Activated CD4-positive, alpha-beta T cell treated with anti-CD3 and anti-CD28 coated beads for 36 hours (primary cell): ENCODE measurements at places on chromosomes 7 and 10. TPM values are rescaled to one million over a fixed set of nuclear protein-coding genes. Genes with fewer than 3 reads are reported as not detected.

DNA sequence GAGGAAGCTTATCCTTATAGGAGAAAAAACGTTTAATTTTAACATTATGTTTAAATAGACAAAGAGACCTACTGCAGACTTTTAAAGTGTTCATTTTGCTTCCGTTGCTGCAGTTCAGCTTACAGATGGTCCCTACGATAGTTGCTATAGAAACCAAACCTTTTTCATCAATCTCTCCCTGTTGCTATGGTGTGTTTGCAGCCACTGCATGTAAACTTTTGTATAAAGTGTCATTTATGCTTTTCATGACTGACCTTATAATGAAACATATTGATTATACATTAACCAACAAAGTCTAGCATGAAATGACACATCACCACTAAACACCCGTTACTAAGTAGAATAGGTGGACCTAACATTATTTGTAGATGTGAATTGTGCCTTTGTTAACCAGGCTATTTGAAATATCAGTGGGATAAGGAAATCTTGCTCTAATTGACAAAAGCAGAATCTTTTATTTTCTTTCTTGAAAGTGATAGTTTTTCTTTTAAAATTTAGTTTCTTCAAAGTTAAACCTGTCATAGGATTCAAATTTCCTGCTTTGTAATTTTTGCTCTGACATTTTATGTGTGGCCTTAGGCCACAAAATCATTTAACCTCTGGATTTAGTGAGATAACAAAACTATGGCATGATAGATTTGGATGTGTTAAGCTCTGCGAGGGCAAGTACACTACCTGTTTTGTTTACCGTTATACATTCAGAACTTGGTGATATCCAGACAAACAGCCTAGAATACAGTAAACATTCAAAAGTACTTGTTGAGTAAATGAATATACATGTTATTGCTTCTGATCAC is 64.0 kb downstream of the CACNB2 start:
- no peak for DNase-seq
- no peaks in the 10 kb centered on the region for H3K36me3 ChIP-seq
- no peak overlapping the region for H3K27ac ChIP-seq
- no peak overlapping the region for H3K4me3 ChIP-seq
- peaks cover 2% of the 10 kb centered on the region for H3K27me3 ChIP-seq

IFIT1B gene
- total RNA-seq, result not detected

- no peak overlapping the region for H3K4me3 ChIP-seq
- no peaks in the 10 kb centered on the region for H3K27me3 ChIP-seq
- no peak overlapping the region for H3K27ac ChIP-seq
- H3K4me1 ChIP-seq, result no peaks in the 10 kb centered on the region
Measured at GRCh38 chr10:82211346-82211745, 336.4 kb downstream of the NRG3 start.

- no peak for DNase-seq
- no peak overlapping the region for H3K4me3 ChIP-seq
- no peaks in the 10 kb centered on the region for H3K36me3 ChIP-seq
Measured at GRCh38 chr10:130807096-130807495, 504.4 kb downstream of the TCERG1L start.

DNA sequence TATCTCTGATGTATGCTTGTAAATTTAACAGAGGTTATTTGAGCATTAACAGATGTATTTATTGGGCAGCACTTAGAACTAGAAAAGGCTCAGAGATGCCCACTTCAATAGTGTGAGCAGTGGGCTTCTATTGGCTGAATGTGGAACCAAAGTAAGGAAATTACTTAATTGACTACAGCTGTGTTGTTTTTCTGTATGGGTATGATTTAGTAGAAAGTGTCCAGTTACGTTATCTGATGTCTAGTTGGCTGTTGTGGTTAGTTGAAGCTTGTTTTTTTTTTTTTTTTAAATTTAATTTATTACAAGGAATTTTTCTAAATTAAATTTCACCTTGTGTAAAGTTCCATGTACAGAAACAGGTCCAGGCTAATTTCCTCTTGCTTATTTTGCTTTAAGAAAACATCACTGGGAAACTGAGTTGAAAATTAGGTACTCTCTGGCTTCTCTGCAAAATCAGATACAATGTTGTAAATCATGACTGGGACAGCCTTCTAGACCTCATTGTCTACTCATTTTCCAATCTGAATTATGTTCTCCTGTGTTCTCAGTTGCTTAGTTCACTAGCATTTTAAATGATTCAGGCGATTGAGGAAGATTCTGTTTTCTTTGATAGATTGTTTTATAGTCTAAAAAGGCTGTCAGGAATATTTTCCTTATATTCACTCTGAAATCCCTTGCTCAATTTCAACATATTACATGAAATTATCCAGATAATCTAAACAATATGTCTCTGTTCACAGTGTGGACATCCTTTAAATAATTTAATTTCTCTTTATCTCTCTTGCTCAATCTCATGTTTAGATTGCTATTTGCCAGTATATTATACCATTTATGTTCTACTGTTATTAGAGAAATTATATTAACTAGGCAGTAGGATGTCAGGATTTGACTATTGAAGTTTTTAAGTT is 53.0 kb downstream of the PHF14 start:
- no peaks in the 10 kb centered on the region for H3K27me3 ChIP-seq
- H3K4me1 ChIP-seq, result no peaks in the 10 kb centered on the region
- no peak overlapping the region for H3K27ac ChIP-seq
- no peak for DNase-seq
- H3K36me3 ChIP-seq, result peaks cover 44% of the 10 kb centered on the region

DNA sequence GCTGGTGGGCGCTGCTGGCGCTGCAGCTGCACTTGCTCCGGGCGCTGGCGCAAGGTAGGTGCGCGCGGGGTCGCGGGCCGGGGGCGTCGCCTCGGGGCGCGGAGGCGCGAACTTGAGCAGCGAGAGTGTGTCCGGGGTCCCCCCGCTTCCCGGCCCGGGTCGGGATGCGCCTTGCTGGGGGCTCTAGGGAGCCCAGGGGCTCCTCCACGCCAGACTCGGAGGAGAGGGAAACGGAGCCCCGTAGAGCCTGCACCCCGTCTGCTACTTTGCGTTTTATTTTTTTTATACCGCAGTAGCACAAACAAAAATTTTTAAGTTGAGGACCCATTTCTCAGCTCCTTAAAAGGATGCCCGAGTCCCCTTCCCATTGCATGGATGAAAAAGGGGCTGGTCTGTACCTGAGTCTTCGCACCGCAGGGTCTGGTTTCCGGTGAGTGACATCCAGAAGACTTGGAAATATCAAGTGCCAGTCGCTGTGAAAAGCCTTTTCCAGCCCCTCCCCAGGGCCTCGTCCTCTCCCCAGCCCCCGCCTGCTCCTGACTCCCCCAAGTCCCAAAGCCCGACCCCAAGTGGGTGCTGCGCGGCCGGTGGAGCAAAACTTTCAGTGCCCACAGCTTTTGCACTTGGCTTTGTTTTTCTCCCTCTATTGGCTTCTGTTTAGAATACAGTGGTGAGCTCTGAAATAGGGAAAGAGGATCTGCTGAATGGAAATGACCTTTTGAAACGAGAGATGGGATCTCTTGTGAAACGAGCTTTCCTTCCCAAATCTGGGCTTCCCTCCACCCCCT is 973 bp downstream of the SDK1 start:
- peak; percentile 25 for DNase-seq
- H3K27ac ChIP-seq, result peak overlapping the region; percentile 39

ATE1 gene
- total RNA-seq, result 23.9 TPM

GRCh38 chr7:55427342-55427741 is 62.2 kb downstream of the LANCL2 start:
- peaks cover 20% of the 10 kb centered on the region for H3K4me1 ChIP-seq
- peak overlapping the region; percentile 83 for H3K27ac ChIP-seq
- peak overlapping the region; percentile 7 for H3K4me3 ChIP-seq
- no peaks in the 10 kb centered on the region for H3K27me3 ChIP-seq
- H3K36me3 ChIP-seq, result peaks cover 19% of the 10 kb centered on the region
- no peak for DNase-seq

LBX1 gene
- not detected for total RNA-seq

- no peaks in the 10 kb centered on the region for H3K36me3 ChIP-seq
- H3K27ac ChIP-seq, result no peak overlapping the region
- peaks cover 6% of the 10 kb centered on the region for H3K4me1 ChIP-seq
- peaks cover 2% of the 10 kb centered on the region for H3K27me3 ChIP-seq
Measured at GRCh38 chr7:1526271-1526754, 4.2 kb upstream of the MAFK start.

- H3K27ac ChIP-seq, result no peak overlapping the region
- no peak overlapping the region for H3K4me3 ChIP-seq
- H3K27me3 ChIP-seq, result no peaks in the 10 kb centered on the region
- no peak for DNase-seq
- no peaks in the 10 kb centered on the region for H3K4me1 ChIP-seq
- no peaks in the 10 kb centered on the region for H3K36me3 ChIP-seq
Measured at GRCh38 chr7:78476851-78477405, 678.4 kb downstream of the PHTF2 start.

MALRD1 gene
- total RNA-seq, result not detected

PRF1 gene
- 28.6 TPM for total RNA-seq

DNA sequence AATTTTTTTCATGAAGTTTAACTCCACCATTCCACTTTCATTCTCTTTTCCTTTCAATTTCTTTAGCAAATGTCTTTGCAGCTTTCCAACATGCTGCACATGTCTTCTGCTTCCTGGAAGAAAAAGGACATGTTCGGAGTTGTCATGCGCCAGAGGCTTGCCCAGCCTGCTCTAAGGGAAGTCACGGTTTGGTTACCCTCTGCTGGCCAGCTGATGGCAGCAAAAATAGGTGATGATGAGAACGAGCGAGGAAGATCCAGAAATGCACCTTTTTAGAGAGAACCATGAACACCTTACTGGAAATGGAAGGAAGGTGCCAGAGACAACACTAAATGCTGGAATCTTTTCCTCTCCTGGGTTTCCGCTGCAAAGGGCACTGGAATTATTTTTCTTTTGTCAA is 4.9 kb upstream of the ZSCAN21 start:
- no peak overlapping the region for H3K27ac ChIP-seq
- H3K27me3 ChIP-seq, result no peaks in the 10 kb centered on the region
- peak; percentile 29 for DNase-seq
- H3K4me1 ChIP-seq, result peaks cover 15% of the 10 kb centered on the region
- no peak overlapping the region for H3K4me3 ChIP-seq

ANKRD7 gene
- total RNA-seq, result not detected

DNA sequence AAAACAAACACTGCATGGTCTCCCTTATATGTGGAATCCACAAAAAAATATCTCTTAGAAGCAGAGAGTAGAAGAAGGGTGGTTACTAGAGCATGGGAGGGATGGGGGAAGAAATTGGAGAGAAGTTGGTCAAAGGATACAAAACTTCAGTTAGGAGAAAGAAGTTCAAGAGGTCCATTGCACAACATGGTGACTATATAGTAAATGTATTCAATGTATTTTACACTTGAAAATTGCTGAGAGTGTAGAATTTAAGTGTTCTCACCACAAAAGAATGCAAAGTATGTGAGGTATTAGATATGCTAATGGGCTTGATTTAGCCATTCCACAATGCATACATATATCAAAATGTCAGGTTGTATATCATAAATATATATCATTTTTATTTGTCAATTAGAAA is 232.0 kb upstream of the CELF2 start:
- peaks cover 7% of the 10 kb centered on the region for H3K27me3 ChIP-seq
- H3K4me1 ChIP-seq, result peaks cover 5% of the 10 kb centered on the region
- H3K4me3 ChIP-seq, result no peak overlapping the region
- no peaks in the 10 kb centered on the region for H3K36me3 ChIP-seq

- H3K36me3 ChIP-seq, result peaks cover 41% of the 10 kb centered on the region
- H3K4me3 ChIP-seq, result no peak overlapping the region
- peaks cover 18% of the 10 kb centered on the region for H3K4me1 ChIP-seq
- no peaks in the 10 kb centered on the region for H3K27me3 ChIP-seq
Measured at GRCh38 chr10:72065439-72066025, 22.8 kb downstream of the SPOCK2 start.

- peaks cover 5% of the 10 kb centered on the region for H3K27me3 ChIP-seq
- H3K4me1 ChIP-seq, result peaks cover 35% of the 10 kb centered on the region
- H3K27ac ChIP-seq, result peak overlapping the region; percentile 83
- H3K36me3 ChIP-seq, result peaks cover 15% of the 10 kb centered on the region
Measured at GRCh38 chr10:4826792-4827324, 851 bp downstream of the AKR1E2 start.

DNA sequence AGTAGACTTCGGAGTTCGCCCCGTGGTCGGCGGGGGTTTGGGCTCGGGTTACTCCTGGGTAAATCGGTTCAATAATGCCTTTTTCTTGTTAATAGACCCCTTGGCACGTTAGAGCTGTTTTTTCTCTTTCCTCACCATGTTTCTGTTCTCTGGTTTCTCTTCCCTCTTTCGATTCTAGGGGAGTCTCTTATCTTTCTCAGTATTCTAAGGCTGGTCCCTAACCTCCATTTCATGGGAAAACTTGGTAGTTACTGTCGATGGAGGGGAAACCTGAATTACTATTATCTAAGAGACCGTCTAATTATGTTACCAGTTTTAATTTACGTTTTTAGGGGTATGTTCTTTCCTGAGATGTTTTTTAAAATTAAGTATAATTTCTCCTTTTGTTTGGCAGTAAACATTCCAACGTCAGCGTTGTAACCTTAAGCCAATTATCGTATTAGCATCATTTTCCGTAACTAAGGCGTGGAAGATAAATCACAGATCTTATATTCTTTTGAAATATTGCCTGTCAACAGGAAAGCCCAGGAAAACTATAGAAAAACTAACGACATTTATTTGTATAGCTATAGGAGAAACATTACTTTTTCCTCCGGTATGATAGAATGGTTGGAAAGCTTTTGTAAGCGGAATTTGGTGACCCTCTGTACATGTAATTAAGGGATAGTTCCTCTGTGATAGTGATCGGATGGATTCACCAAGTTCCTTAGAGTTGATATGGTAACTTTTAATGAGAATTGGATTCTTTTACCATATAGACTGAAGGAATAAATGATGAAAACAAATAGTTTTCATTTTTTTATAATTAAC is 847 bp downstream of the BTAF1 start:
- DNase-seq, result no peak
- peak overlapping the region; percentile 97 for H3K4me3 ChIP-seq
- H3K27me3 ChIP-seq, result no peaks in the 10 kb centered on the region
- H3K4me1 ChIP-seq, result peaks cover 45% of the 10 kb centered on the region
- H3K36me3 ChIP-seq, result peaks cover 17% of the 10 kb centered on the region
